M059J (cell line): ENCODE measurements at places on chromosomes 12 and 14. TPM values are rescaled to one million over a fixed set of nuclear protein-coding genes. Genes with fewer than 3 reads are reported as not detected.

Gene PIWIL1
- total RNA-seq = not detected in 2 replicates

Gene TTC6
- total RNA-seq = not detected in 2 replicates

Gene MANSC1
- 6.6 and 10.3 TPM in 2 replicates for total RNA-seq

Gene GPRC5D
- total RNA-seq = not detected in 2 replicates

Gene WDR20
- total RNA-seq = 7.9 and 13.3 TPM in 2 replicates

Gene SMCO2
- total RNA-seq = 1.6 TPM in 1 of 2 replicates, not detected in the other

Gene NPFF
- total RNA-seq = not detected in 2 replicates

Gene KCNMB4
- 2.9 and 3.0 TPM in 2 replicates for total RNA-seq

Gene WIF1
- total RNA-seq = 0.07 TPM in 1 of 2 replicates, not detected in the other

Gene ORAI1
- total RNA-seq = 18.1 and 20.6 TPM in 2 replicates

Gene GDF3
- total RNA-seq = not detected in 2 replicates

Gene TRPV4
- total RNA-seq = 0.44 and 0.81 TPM in 2 replicates

Gene PRIMA1
- not detected in 2 replicates for total RNA-seq

Gene LRP6
- 8.1 and 13.0 TPM in 2 replicates for total RNA-seq

Gene CCDC196
- not detected in 2 replicates for total RNA-seq

Gene NOP9
- total RNA-seq = 8.9 and 14.0 TPM in 2 replicates

Gene ARMH4
- total RNA-seq = 0.91 and 3.0 TPM in 2 replicates

Gene MANSC4
- total RNA-seq = not detected in 2 replicates

Gene ADSS1
- total RNA-seq = 0.05 and 0.84 TPM in 2 replicates

Gene PAPLN
- total RNA-seq = 0.44 and 2.0 TPM in 2 replicates

Gene ARHGEF25
- total RNA-seq = 6.2 and 13.2 TPM in 2 replicates

Gene KRAS
- 10.8 and 11.8 TPM in 2 replicates for total RNA-seq

Gene C1QL4
- total RNA-seq = 0.39 TPM in 1 of 2 replicates, not detected in the other

Gene IFI27
- total RNA-seq = 1,115 and 1,511 TPM in 2 replicates

Gene DPPA3
- not detected in 2 replicates for total RNA-seq

Gene HOXC6
- 2.5 and 5.2 TPM in 2 replicates for total RNA-seq

Gene CD69
- 1.2 TPM in 2 replicates for total RNA-seq

Gene SLC38A2
- 447 and 744 TPM in 2 replicates for total RNA-seq

Gene SLC41A2
- total RNA-seq = 19.0 and 21.3 TPM in 2 replicates

Gene DYNLL1
- 529 and 605 TPM in 2 replicates for total RNA-seq

Gene ANO2
- total RNA-seq = 0.86 and 2.3 TPM in 2 replicates

Gene FOXA1
- not detected in 2 replicates for total RNA-seq

Gene NXPH4
- total RNA-seq = 3.1 and 6.8 TPM in 2 replicates

Gene SLC6A13
- not detected in 2 replicates for total RNA-seq

Gene KRT6A
- total RNA-seq = not detected in 2 replicates

Gene RTRAF
- 146 and 189 TPM in 2 replicates for total RNA-seq

Gene MIPOL1
- 0.12 TPM in 1 of 2 replicates, not detected in the other for total RNA-seq

Gene PTPN21
- total RNA-seq = 3.7 and 6.2 TPM in 2 replicates

Gene ERGIC2
- total RNA-seq = 121 and 187 TPM in 2 replicates

Gene A2ML1
- total RNA-seq = not detected in 2 replicates
